H1 (cell line): ENCODE measurements at places on chromosomes 12 and 14. TPM values are rescaled to one million over a fixed set of nuclear protein-coding genes. Genes with fewer than 3 reads are reported as not detected.
A peak's percentile ranks its signal among the peaks of the same experiment; 100 is the strongest.

MDGA2 gene
- polyA plus RNA-seq = 0.02 and 0.11 TPM in 2 replicates

CLEC2A gene
- polyA plus RNA-seq = 0.24 and 0.63 TPM in 2 replicates

PTPRB gene
- polyA plus RNA-seq = 0.14 and 0.36 TPM in 2 replicates

GRCh38 chr14:20609215-20610001 lies 18.2 kb upstream of the RNASE12 start:
- peak; percentile 88 for DNase-seq

RAN gene
- polyA plus RNA-seq = 1,559 and 2,203 TPM in 2 replicates

DNA sequence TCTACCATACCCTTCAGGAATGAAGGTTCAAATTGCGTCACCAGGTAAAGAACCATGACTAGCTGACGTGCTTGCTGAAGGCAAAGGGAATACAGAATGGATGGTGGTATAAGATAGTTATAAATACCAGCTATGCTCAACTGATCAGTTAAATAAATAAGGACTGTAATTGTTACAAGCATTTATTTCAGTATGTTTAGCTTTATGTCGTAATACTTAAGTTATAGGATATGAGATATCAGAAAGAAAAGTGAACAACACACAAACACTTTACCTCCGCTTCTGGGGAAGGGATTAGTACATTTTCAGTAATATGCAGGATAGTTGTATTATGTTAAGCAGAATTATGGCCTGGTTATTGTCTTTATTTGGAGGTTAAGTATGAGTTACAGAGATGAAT lies 416.1 kb downstream of the BTG1 start:
- no peak for DNase-seq

DNA sequence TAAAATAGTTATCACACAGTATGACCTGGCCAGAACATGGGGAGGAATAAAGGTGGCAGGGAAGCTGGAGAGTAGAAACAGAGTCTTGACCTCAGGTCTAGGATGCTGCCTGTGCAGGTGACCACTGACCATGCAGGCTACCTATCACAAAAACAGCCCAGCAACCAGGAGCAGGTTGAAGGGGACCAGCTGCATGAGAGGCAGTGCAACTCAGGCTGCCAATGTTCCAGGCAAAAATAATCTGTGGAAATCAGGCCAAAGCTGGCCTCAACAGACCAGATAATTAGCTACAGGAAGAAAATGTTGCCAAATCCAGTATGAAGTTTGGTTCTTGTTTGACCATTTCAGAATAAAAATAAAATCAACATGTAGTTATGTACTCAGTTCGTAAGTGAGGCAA lies 72.6 kb downstream of the PDE6H start:
- no peak for DNase-seq

MANSC4 gene
- polyA plus RNA-seq = not detected in 2 replicates

PAH gene
- polyA plus RNA-seq = 3.9 and 4.9 TPM in 2 replicates

- no peak for DNase-seq
These were observed 111.1 kb upstream of the PLEKHA5 start for GRCh38 chr12:19018302-19018970.

ITGA5 gene
- polyA plus RNA-seq = 11.6 and 17.7 TPM in 2 replicates

ACVRL1 gene
- polyA plus RNA-seq = 0.35 and 0.50 TPM in 2 replicates

DNA sequence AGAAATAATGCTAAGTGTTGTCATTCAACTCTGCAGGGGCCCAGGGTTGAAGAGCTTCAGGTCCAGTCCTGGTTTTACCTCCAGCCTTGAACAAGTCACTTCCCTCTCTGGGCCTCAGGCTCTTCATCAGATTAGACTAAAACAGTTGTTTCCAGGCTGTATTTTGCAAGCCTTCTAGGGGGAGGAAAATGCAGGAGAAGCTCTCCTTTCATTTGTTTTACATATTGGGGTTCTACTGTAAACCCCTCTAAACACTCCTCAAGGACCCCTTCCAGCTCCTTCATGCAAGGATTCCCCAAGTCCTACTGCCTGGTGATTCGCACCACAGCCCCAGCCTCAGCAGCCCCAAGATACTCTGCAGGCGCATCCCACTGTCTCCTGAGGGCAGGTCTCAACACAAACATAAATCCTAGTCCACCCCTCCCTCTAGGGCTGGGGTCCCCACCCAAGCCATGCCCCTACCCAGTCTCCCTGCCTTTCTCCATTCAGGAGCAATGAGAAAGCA lies 2.7 kb downstream of the SDR9C7 start:
- no peak for DNase-seq

- DNase-seq = no peak
These were observed 40.8 kb upstream of the CSRP2 start for GRCh38 chr12:76919383-76920171.

- no peak for DNase-seq
These were observed 73.5 kb downstream of the CCDC88C start for GRCh38 chr14:91344096-91344495.

ABCC9 gene
- under 0.01 and 0.02 TPM in 2 replicates for polyA plus RNA-seq

GRCh38 chr12:114704096-114704495 lies 20.1 kb upstream of the TBX3 start:
- DNase-seq = no peak

GRCh38 chr12:116959845-116960514 lies 49.2 kb downstream of the FBXW8 start:
- no peak for DNase-seq

DNA sequence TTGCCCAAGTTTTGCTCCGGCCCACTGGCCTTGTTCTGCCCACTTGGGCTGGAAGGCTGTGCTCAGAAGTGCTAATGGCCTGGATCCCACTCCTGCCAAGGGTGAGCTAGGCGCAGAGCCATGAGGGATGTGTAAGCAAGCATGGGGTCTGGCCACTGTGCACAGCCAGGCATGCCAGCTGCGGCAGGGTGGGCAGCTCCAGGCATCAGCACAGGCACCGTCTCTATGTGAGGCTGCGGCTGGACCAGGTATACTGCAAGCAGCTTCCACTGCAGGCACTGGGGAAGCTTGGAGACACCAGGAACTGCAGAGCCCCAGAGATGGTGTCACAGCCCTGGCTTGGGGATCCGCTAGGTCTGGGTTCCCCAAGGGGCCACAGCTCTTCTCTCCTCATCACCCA lies 264.9 kb downstream of the LRIG3 start:
- DNase-seq = no peak

DNA sequence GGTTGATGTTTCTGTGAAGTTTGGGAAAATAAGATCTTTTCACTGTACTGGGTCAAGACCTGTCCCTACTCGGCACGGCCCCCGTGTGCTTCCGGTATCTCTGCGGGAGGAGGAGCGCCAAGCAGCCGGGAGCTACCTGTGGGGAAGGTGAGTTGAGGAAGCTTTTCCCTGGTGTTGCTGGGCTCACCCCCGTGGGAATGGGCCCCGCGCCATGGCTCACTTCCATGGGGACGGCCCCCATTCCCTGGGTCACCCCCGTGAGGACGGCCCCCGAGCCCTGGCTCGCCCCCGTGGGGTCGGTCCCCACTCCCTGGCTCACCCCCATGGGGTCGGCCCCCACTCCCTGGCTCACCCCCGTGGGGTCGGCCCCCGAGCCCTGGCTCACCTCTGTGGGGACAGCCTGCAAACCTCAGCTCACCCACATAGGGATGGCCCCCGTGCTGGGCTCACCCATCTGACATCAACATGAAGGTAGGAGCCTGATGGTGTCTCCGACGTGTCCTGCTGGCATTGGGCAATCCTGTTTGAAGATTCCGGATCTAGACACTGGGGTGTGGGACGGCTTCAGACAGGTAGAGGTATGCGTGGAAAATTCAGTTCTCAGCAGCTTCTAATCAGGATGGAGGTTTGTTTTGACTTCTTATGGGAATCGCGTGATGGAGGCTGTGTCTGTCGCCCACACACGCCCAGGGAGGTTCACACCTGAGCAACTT lies 9.1 kb downstream of the LRCOL1 start:
- no peak for DNase-seq

GRCh38 chr14:103846097-103846496 lies 1.3 kb downstream of the PPP1R13B start:
- DNase-seq = no peak

HCAR1 gene
- polyA plus RNA-seq = 0.02 TPM in 1 of 2 replicates, not detected in the other

- DNase-seq = no peak
These were observed at the start of gene SERPINA9 for GRCh38 chr14:94476023-94476422. Gene SERPINA9 (minus strand): TSS chr14:94476197. CDS start chr14:94469840, 6,357 bp downstream.

ESPL1 gene
- polyA plus RNA-seq = 31.8 and 49.6 TPM in 2 replicates
